ENCODE measurements at places on chromosomes 6 and 20. TPM values are rescaled to one million over a fixed set of nuclear protein-coding genes. Genes with fewer than 3 reads are reported as not detected.

The RAMACL gene
- under 0.01 TPM for total RNA-seq

The BMP5 gene
- total RNA-seq = 2.0 TPM

The TMEM200A gene
- total RNA-seq = 3.4 TPM

The CALHM4 gene
- not detected for total RNA-seq

The HNF4A gene
- total RNA-seq = not detected

The SLC22A7 gene
- not detected for total RNA-seq

The TFAP2D gene
- total RNA-seq = not detected

The CLDN20 gene
- total RNA-seq = not detected
